B cell (primary cell): ENCODE measurements at places on chromosomes 3 and 15. TPM values are rescaled to one million over a fixed set of nuclear protein-coding genes. Genes with fewer than 3 reads are reported as not detected.

DNA sequence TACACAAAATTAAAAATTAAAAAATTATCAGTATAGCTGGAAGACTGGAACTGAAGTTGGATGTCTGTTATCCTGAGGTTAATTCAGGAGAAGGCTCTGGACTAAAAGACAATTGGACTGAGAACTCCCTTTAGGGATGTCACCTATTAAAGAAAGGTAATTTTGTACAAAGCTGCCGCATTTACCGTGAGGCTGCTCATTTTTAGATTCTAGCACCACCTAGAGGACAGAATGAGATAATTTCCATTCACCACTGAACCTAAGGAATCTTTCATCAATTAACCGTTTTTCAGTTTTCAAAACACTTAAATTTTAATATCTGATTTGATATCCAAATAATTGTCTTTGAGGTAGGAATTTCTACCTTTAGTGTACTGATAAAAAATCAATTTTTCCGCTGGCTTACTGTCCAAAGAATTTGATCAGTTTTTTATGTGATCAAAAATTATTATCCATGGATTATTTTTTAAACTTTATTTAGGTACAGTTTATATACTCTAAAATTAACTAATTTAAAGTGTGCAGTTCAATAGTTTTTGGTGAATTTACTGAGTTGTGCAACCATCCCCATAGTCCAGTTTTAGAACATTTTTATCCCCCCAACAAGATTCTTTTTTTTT is 106.7 kb upstream of the TNIK start:
- DNase-seq, result peak; percentile 53

The GRK7 gene
- not detected in 2 replicates for total RNA-seq

DNA sequence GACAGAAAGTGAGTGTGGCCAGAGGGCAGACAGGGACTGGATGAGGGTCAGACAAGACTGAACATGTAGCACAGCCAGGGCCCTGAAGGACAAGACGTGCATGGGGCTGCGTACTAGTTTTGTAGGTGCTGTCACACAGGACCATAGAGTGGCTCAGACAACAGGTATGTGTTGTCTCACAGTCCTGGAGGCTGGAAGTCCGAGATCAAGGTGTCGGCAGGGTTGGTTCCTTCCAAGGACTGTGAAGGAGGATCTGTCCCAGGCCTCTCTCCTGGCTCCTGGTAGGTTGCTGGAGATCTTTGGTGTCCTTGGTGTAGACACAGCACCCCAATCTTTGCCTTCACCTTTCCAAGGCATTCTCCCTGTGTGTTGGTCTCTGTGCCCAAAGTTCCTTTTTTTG is 136.4 kb downstream of the SRGAP3 start:
- no peak for DNase-seq

The ISLR2 gene
- not detected in 2 replicates for total RNA-seq

DNA sequence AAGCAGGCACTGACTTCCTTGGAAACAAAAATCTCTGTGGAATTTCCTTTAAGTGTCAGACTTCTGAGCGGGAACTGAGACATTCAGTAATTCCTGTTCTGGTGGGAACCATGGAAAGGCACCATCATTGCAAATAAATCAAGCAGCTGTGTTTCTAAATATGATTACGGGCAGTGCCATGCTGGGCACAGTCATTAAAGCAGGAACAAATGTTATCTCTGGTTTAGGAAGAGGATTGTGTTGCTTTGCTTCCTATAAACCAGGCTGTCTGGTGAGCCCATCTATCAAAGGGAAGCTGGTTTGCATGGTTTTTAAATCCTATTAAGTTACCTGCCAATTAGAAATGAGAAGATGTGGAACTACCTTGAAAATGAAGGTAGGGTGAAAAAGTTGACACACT is 86.7 kb downstream of the EBLN2 start:
- DNase-seq, result no peak

DNA sequence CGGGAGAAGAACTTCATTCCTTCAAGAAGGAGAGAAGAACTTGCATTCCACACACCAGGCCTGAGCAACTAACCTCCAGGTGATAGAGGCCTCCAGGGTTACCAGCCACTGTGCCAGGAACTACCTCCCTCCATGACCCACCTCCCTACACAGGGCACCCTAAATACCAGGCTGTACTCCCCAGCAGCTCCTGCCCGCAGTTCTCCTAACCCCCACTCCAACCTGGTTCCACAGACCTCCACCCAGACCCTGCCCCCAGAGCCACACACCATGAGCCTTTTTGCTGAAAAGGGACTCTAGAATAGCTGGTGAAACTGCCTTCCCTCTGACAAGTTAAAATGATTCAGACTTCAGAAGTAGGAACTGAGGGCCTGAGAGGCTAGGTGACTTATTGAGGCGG is 8.2 kb downstream of the IGDCC3 start:
- DNase-seq, result no peak

DNA sequence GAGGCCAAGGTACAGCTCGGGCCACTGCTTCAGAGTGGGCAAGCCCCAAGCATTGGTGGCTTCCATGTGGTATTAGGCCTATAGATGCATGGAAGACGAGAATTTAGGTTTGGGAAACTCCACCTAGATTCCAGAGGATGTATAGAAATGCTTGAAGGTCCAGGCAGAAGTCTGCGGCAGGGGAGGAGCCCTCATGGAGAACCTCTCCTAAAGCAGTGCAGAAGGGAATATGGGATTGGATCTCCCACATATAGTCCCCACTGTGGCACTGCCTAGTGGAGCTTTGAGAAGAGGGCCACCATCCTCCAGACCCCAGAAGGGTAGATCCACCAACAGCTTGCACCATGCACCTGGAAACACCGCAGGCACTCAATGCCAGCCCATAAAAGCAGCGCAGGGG is 48.1 kb upstream of the XXYLT1 start:
- no peak for DNase-seq

DNA sequence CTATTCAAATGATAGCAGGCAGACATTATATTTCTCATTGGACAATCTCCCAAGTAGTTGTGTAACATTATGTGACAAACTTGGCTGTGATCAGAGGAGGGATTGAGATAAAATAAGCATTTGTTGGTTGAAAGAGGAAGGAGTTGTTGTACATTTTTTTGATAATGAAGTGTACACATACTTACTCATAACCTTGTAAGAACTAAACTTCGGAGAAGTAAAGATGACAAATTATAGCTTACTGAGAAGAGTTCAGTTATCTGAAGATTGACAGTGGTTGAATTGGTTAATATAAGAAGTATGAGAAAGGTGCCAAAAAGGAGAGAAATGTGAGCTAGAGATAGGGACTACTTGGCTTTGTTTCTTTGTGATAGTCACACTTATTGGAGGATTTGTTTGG is 32.6 kb downstream of the STT3B start:
- DNase-seq, result no peak

GRCh38 chr3:59850417-59850816 is 800.6 kb upstream of the CFAP20DC start:
- DNase-seq, result no peak

DNA sequence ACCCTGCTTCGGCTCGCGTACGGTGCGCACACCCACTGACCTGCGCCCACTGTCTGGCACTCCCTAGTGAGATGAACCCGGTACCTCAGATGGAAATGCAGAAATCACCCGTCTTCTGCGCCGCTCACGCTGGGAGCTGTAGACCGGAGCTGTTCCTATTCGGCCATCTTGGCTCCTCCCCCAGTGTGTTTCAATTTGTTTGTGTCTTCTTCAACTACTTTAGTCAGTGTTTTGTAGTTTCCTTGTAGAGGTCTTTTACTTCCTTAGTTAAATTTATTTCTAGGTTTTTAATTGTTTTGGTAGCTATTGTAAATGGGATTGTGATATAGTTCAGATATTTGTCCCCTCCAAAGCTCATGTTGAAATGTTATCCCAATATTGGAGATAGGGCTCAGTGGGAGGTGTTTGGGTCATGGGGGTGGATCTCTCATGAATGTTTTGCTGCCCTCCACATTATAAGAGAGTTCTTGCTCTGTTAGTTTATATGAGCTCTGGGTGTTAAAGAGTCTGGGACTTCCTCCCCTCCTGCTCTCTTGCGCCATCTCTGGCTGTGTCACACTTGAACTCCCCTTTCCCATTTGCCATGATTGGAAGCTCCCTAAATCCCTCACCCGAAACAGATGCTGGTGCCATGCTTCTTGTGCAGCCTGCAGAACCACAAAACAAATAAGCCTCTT is 304.4 kb downstream of the DOCK3 start:
- no peak for DNase-seq

The CFAP100 gene
- total RNA-seq, result not detected in 2 replicates

- no peak for DNase-seq
Measured at GRCh38 chr3:29513236-29513635, 232.4 kb downstream of the RBMS3 start.

GRCh38 chr3:183378008-183378407 is 50.4 kb downstream of the MCF2L2 start:
- no peak for DNase-seq

DNA sequence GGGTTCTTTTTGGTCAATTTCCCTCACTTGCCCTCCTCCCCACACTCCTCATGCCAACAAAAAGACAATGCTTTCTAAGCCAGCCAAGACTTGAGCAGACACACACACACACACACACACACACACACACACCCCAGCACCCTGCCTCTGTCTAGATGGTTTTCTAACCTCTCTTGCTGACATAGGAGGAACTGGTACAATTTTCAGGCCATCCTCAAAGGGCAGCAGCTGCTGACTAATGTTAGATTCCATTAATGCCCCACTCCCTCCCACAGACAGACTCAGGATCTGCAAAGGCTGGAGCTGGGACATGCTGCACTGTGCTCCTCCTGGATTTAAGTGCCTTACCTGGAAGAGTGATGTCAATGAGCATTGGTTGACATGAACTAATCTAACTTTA is 438.4 kb downstream of the OCA2 start:
- no peak for DNase-seq

GRCh38 chr3:150348500-150348899 is 59.6 kb upstream of the TSC22D2 start:
- no peak for DNase-seq

DNA sequence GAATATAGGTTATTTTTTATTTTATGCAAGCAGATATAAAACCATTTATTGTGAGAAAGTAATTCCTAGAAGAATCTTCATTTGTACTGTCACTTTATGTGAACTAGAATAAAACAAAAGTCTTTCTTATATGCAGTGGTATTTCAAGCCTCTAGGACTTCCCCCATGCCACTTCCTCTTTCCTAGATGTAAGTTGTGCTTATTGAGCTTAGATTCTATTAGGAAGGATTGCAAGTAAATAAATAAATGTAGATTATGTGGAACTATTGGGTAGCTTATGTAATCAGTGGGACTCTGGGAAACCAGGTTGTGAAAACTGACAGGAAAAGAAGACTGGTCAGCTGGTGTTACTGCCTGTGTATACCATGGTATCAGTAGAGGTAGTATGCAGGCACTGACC is 169.7 kb downstream of the RSRC1 start:
- no peak for DNase-seq

- no peak for DNase-seq
Measured at GRCh38 chr3:152268555-152269055, at the start of gene MBNL1. TSS of gene MBNL1 (plus strand) at chr3:152268929. CDS start at chr3:152300194, 31,265 bp downstream.

GRCh38 chr3:138938056-138938876 is 8.7 kb downstream of the FOXL2 start:
- DNase-seq, result peak; percentile 45

The C3orf49 gene
- total RNA-seq, result not detected in 2 replicates

The GNB4 gene
- 24.0 and 24.6 TPM in 2 replicates for total RNA-seq

DNA sequence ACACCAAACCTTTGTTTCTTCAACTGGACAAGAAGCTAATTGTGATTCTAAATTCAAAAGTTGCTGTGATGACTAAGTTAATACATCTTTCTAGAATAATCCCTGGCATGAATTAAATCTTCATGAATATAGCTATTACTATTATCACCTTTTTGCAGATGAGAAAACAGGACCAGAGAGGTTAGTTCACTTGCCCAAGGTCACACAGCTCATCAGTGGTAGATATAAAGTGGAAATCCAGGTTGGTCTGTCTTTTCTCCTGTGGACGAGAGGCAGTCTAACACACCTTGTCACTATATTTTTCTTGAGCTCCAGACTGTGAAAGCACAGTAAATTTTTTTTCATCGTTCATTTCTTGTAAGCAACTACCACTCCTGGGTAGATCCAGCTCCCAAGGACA is 247.6 kb upstream of the LRTM1 start:
- DNase-seq, result no peak

The SEMA6D gene
- not detected in 2 replicates for total RNA-seq

- DNase-seq, result peak; percentile 63
Measured at GRCh38 chr15:75043509-75044257, 20.3 kb downstream of the PPCDC start.

DNA sequence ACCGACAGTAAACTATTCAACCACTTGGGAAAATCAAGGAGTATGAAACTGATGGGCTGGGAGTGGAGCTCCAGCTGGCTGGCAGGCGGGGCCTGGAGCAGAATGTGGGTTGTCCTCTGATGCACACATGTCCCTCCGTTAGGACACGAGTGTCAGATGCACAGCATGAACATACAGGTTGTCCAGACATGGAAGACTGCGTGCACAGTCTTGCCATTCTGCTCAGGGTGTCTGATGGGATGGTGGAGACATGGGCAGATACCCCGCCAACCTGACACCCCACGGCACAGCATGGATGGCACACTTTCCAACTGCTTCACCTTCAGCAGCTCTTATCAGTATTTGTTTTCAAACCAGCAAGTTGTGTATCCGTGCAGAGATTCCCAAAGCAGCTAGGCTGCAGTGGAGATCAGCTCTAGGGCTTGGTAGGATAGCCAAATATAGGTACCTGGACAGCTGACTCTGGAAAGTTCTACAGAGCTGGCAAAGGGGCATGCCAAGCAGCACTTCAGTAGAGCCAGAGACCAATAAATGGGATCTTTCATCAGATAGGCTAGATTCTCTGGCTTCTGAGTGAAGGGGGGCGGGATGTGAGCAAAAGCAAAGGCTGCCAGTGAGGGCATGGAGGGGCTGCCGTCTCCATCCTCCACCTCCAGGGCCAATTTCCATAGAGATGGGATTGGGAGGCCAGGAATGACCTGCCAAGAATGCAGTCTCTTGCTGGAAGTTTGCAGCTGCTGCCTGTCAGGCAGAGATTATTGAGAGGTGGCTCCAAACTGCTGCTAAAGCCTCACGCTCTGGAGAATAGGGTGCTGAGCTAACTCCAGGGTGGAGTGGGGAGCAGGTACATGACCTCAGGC is 47.2 kb upstream of the KY start:
- DNase-seq, result no peak

- DNase-seq, result peak; percentile 59
Measured at GRCh38 chr3:167843886-167844285, 108.4 kb downstream of the SERPINI1 start.

The CCR1 gene
- total RNA-seq, result 0.79 and 1.1 TPM in 2 replicates

- DNase-seq, result no peak
Measured at GRCh38 chr15:46576646-46577395, 942.0 kb downstream of the SQOR start.

GRCh38 chr15:87746333-87746732 is 510.2 kb downstream of the NTRK3 start:
- no peak for DNase-seq

The ZPLD1 gene
- total RNA-seq, result not detected in 2 replicates
